ENCODE measurements at places on chromosomes 16 and 17. TPM values are rescaled to one million over a fixed set of nuclear protein-coding genes. Genes with fewer than 3 reads are reported as not detected.

DNA sequence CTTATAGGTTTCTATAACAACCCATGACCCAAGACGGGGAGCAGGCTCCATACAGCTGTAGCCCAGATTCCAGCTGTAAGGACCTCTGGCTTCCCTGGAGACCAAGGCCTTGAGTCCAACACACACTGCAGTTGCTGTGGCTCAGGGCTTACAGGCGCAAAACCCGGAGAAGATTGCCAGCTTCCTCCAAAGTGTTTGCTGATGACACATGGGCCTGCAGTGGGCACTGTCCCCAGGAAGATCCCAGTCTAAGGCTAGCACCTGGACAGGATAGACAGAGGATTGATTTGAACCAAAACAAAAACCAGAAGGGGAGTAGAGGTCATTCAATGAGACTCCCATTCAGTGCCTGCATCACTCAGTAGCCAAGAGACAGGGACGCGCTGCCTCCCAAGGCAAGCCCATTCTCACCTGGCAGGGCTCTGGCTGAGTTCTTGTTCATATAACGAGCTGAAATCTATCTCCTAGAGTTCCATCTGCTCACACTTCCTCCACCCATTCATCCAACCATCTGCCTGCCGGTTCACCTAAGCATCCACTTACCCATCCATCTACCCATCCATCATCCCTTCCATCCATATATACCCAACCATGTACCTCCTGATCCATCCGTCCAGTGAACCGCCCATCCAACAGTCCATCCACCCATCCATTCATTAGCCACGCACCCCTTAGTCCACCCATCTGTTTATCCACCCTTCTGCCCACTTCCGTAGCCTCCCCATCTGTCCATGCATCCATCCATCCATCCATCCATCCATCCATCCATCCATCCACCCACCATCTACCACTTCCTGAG, 10.2 kb downstream of the RAB11FIP4 start:
- H3K36me3 ChIP-seq: no peaks in the 10 kb centered on the region
- peaks cover 11% of the 10 kb centered on the region for H3K4me1 ChIP-seq
- DNase-seq: no peak
- no peak overlapping the region for H3K4me3 ChIP-seq
- H3K27me3 ChIP-seq: peaks cover 14% of the 10 kb centered on the region

- H3K36me3 ChIP-seq: no peaks in the 10 kb centered on the region
- no peak for DNase-seq
- peaks cover 3% of the 10 kb centered on the region for H3K27me3 ChIP-seq
- no peak overlapping the region for H3K27ac ChIP-seq
- no peaks in the 10 kb centered on the region for H3K4me1 ChIP-seq
- H3K4me3 ChIP-seq: no peak overlapping the region
Observed at GRCh38 chr16:88973007-88973410, 4.0 kb downstream of the CBFA2T3 start.

DNA sequence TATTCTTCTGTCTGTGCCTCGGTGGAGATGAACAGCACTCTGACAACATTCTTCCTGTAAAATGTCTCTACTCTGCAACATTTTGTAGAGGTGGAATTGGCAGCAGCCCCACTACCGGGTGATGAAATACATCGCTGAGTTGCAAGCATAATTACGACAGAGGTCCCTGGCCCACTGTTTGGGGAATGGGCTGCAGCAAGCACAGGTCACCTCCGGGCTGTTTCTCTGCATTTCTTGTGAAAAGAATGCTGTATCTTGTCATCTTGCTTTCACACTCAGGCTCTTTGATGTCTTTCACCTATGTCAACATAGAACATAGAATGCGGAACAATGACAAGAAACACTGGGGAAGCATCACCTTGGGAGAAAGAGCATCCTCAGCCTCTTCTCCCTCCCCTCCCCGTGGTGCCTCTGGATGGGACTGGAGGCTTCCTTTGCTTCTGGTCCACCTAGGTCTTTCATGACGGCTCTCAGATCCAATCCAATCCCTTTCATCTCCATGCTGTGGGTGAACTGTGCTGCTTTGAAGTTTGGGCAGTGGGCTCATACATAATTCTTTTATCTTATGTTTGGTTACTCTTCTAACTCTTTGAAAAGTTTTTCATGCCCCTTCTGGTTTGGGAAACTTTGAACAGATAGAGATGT, 265.0 kb downstream of the PHKB start:
- H3K36me3 ChIP-seq: no peaks in the 10 kb centered on the region
- no peak overlapping the region for H3K4me3 ChIP-seq
- peaks cover 6% of the 10 kb centered on the region for H3K27me3 ChIP-seq
- H3K4me1 ChIP-seq: no peaks in the 10 kb centered on the region
- DNase-seq: no peak

- DNase-seq: no peak
- H3K36me3 ChIP-seq: no peaks in the 10 kb centered on the region
Observed at GRCh38 chr16:29009050-29009837, 24.4 kb downstream of the LAT start.

DNA sequence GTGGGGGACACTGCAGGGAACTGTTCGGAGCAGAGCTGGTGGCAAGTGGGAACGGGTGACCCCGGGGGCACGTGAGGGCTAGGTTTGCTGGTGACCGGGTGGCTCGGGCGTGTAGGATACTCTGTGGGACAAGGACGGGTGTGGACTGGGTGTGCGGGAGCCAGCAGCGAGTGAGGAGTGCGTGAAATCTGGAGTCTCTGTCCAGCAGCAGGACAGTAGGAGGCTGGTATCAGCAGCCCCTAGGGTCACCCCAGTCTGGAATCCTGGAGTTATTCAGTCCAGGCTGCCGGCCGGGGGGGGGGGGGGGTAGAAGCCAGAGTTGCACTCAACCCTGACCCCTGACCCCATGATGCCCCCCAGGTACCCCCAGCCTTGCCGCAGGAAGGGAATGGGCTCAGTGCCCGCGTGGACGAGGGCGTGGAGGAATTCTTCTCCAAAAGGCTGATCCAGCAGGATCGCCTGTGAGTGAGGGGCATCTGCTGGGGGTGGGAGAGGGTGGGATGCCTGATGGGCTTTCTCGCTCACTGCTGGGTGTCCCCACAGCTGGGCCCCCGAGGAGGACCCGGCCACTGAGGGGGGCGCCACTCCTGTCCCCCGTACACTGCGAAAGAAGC, 6.2 kb downstream of the ACD start:
- peak overlapping the region; percentile 86 for H3K4me3 ChIP-seq
- peaks cover 46% of the 10 kb centered on the region for H3K27me3 ChIP-seq
- no peak for DNase-seq
- no peak overlapping the region for H3K27ac ChIP-seq
- no peaks in the 10 kb centered on the region for H3K4me1 ChIP-seq

ARHGDIG gene
- 2.5 TPM for total RNA-seq
